Astrocyte of the spinal cord (primary cell): ENCODE measurements at places on chromosomes 11 and 22.

DNA sequence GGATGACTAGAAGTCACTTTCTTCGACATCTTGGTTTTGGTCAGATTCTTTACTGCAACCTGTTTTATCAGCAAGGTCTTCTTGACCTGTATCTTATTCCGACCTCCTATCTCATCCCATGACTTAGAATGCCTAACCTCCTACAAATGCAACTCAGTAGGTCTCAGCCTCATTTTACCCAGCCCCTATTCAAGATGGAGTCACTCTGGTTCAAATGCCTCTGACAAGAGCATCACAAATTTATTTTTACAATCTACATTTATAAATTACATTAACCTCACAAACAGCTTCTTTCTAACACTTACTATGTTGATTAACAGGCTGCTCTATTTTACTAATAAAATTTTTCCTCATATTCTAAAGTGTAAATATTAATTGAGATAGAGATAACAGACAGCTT is 867.0 kb upstream of the CNTN5 start:
- no peak for DNase-seq

- no peak for DNase-seq
Observed at GRCh38 chr22:49799431-49800075, 28.1 kb downstream of the BRD1 start.

- no peak for DNase-seq
Observed at GRCh38 chr11:46512261-46512881, 81.5 kb downstream of the AMBRA1 start.

- peak; percentile 70 for DNase-seq
Observed at GRCh38 chr11:67302571-67303131, 679 bp upstream of the SSH3 start.

- DNase-seq = peak; percentile 69
Observed at GRCh38 chr11:134951305-134951700, 539.3 kb upstream of the B3GAT1 start.

GRCh38 chr11:114166362-114166761 is 106.9 kb downstream of the ZBTB16 start:
- peak; percentile 48 for DNase-seq

DNA sequence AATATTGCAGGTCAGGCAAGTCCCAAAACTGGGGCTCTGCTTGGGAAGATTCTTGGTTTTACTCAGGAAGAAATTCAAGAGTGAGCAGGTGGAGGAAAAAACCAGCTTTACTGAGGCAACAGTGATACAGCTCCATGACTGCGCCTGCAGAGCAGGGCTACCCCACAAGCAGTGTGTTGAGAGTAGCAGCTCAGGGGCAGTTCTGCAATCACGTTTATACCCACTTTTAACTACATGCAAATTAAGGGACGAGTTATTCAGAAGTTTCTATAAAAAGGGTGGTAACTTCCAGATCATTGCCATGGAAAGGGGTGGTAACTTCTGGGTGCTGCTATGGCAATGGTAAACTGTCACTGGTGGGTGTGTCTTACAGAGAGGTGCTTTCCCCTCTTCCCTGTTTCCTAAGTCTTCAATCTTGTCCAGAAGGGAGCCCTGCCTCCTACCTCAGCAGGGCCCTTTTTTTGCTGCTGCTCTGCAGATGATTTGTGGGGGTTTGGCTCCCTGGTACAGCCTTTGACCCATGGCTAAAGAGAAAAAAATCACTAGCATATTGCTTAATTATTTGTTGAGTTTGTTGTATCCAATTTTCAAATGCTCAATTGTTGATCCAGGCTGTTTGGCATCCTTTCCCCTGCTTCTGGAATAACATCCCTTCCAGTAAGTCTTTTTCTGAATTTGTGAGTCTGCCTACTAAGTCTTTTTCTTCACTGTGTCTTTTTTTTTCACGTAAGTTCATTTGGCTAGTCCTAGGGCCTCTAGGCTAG is 30.0 kb upstream of the ME3 start:
- no peak for DNase-seq

DNA sequence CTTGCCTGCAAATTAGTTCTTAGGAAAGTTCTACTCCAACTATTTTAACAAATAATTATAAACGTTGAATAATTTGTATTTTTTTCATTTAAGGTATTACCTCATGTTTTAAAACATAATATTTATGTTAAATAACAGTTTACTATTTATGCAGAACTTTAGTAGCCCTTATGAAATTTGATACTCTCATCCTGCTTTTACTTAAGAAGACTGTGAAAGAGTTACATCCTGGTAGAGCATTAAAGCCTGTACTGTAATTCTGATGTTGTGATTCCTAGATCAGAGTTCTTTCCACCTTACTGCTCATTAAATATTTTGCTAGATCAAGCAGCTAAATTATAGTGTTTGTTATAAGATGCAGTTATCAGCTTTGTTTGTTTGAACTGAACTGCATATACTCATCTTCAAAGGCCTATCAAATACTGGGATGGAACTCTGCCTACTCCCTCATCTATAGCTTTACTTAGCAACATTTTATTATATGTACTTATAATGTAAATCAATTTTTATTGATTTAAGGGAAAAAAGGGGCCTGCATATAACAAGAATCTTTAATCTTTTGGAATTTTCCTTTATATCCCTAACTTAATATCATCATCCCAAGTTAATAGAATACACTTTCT is 304.2 kb downstream of the DYNC2H1 start:
- peak; percentile 26 for DNase-seq

DNA sequence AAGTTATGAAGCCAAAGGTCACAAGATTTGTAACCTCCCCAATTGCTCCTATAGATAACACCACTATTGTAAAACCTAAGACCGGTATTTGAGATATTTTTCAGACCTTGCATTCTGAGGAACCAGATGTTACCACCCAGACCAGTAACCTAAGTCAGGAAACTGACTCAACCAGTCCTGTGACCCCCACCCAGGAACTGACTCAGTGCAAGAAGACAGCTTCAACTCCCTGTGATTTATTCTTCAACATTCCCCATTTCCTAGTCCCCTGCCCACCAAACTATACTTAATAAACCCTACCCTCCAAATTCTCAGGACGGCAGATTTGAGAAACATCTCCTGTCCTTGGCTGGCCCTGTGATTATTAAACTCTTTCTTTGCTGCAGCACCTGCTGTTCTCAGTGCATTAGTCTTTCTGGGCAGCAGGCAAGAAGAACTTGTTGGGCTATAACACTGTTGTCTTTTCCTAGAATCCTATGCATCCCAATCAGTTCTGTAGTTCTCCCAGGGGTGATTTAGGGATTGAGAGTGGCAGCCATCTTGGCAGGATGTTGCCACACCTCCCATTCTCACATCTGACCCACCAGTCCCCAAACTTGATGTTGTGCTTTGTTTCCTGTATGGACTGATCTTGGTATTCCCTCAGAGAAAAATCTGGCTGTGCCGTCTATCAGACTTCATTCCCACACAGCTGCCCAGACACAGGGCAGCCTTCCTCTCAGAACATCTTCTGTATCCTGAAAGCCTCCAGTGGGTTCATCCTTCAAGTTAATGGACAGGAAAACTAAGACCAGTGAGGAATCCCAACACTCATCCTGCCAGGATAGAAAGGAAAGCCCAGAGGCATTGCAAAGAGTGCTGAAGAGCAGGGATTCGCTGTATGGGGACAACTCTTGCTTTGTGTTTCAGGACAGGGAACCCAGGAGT is 104.0 kb downstream of the PDE2A start:
- DNase-seq = peak; percentile 63

DNA sequence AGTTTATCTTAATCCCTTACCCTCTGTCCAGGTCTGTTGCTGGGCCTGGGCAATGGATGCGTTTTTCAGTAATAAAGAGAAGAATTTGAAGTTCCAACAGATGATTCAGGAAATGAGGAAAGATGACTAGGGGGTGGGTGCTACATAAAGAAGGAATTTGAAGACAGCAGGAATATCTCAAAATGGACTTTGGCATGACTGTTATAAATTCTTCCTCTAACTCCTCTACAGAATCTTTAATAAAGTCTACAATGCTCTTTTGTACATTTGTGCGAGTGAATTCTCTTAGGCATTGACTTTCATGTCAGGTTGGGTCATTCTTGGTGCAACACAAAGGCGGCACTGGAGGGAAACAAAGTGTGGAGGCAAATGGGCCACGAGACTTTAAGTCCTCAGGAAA is 35.1 kb upstream of the PRSS23 start:
- DNase-seq = no peak
